ENCODE measurements at places on chromosomes 7 and 10. TPM values are rescaled to one million over a fixed set of nuclear protein-coding genes. Genes with fewer than 3 reads are reported as not detected.

GRCh38 chr7:134179036-134180011, 52.2 kb downstream of the LRGUK start:
- DNase-seq: no peak

DNA sequence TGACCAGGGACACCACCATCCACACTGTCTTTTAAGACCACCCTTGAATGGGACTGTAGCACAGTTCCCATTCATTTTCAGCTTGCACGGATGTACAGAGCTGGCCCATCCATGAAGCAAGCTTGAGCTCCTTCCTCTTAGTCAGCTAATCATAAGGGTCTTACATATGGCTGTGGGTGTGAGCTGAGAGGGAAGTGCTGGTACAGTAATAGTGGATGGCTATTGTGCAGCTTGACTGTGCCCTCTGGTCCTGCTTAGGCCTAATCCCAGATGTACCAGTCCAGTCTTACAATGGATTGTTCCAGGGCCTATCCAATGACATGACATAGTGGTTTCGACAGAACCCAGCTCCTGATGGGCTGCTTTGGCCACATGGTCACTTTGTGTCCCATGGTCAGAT, 96.9 kb upstream of the ZNF438 start:
- DNase-seq: no peak

DNA sequence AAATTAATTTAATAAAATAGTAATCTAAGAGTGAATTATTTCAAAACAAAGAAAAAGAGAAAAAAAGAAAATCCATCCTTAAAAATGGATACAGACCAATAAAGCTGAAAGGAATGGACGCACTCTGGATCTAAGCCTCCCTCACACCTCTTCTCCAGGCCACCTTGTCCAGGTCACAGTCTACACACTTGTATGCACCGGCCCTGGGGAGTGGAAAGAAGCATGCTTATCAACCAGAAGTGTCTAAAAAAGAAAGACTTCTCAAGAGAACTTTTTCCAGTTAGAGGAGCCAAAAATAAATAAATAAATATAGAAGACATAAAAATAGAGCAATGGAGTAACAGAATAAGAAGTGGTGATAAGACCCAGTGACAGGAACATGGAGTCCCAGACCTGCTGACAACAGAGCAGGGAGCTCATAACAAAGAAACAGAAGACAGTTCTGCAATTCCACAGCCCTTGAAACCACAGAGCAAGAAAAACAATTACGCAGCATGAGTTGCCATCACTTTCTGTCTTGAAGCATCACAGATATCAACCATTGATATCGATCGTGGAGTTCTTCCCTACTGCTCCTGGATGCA, 311.7 kb upstream of the NFE2L3 start:
- DNase-seq: no peak

- no peak for DNase-seq
Measured at GRCh38 chr7:134770676-134771075, 8.8 kb upstream of the CALD1 start.

DNA sequence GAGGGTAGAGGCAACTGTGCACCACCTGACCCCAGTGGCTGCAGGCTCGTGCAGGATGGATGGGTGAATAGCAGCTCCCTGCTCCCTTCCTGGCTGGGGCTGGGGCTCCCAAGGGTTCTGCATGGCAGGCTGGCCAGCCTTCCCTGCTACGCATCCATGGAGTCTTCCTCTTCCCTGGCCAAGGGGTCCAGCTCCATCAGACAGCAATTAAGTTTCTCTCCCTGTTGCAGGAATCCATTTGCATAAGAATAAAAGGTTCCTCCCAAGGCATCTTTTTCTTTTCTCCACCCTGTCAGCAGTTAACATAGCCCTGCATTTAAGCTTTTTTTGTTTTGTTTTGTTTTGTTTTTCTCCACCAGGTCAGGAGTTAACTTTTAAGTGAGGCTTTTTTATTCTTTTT, 10.0 kb upstream of the CPA2 start:
- DNase-seq: no peak

- DNase-seq: no peak
Measured at GRCh38 chr10:131931981-131932380, 31.2 kb downstream of the PPP2R2D start.

DNA sequence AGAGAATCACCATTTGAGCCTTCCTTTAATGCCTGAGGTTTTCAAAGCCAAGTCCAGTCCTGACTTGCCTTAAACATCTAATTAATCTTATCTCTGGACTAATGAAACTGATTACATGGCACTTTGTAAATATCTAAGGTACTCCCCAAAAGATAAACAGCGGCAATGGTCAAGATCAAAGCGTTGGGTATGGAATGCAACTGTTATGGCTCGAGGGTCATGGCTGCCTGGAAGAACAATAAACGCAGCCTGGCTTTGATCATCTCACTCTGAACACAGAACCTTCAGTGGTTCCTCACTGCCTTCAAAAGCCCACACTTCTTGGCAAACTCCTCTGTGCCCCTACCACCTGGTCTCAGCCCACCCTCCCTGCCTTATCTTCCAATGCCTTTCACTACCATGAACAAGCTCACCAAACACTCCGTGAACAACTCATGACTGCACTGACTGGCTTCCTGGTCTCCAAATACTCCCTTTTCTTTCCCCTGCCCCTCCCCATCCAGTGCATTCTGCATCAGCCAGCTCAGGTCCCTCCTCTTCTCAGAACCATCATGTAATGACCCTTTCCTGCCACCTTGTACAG, 150.2 kb upstream of the NFE2L3 start:
- no peak for DNase-seq

GRCh38 chr7:130937016-130937415, 203.0 kb upstream of the KLF14 start:
- DNase-seq: no peak

GRCh38 chr7:2617325-2617905, 14.4 kb upstream of the TTYH3 start:
- DNase-seq: no peak

DNA sequence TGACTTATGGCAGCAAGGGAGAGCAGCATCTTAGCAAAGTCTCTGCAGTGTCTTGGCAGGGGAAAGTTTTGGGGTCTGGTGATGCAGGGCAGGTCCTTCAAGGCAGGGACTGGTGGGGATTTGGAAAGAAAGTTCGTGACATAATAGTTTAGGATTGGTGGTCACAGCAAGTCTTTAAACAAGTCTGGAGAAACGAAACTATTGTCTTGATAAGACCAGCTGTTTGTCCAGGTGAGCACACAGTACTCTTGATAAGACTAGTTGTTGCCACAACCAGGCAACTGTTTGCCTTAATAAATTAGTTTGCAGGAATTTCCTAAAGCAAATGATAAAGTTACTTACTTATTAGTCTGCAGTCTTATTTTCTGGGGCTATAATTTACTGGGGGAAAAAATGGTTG, 136.1 kb downstream of the AKR1D1 start:
- no peak for DNase-seq

EPHA1 gene
- 0.34 TPM for total RNA-seq

KEL gene
- 0.78 TPM for total RNA-seq

SH2B2 gene
- 1.9 TPM for total RNA-seq

XRCC2 gene
- 21.8 TPM for total RNA-seq

FRAT2 gene
- total RNA-seq: 10.6 TPM
